Thoracic aorta (tissue), 2 donors: ENCODE measurements at places on chromosomes 5 and 9.

DNA sequence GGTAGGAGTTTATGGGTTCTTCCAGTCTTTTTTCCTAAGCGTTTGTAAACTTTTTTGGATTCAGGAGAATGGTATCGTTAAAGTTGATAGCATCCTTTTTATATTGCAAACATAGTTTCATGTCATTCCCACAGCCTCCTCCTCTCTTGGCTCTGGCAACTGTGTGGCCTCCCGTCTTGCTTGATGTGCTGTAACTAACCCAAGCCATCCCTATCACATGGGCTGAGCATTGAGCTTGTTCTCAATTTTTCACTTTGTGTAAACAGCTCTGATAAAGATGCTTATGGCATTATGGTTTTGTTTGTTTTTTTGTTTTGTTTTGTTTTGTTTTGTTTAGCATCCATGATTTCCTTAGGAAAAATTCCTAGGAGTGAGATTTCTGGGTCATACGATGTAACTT is 4.6 kb downstream of the STKLD1 start:
- no peak overlapping the region for H3K4me3 ChIP-seq
- peaks cover 4% of the 10 kb centered on the region for H3K4me1 ChIP-seq
- no peaks in the 10 kb centered on the region for H3K27me3 ChIP-seq

DNA sequence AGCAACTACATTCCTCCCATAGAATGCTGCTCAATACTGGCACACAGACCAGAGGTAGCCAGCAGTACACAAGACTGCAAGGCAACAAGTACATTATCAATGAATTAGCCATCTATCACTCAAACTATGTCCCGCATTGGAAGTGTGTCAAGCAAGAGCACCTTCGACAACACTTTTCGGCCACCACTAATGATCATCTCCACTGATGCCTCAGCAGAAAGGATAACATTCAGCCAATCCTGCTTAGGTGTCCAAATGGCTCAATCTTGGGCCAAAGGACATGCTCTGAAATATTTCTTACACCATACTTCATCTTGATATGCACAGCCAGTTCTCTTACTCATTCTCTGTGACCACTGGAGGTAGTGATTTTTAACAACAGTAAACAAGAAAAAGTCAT is 25.0 kb downstream of the SKP1 start:
- no peaks in the 10 kb centered on the region for H3K27me3 ChIP-seq
- H3K36me3 ChIP-seq = peaks cover 40% of the 10 kb centered on the region
- no peaks in the 10 kb centered on the region for H3K4me1 ChIP-seq

GRCh38 chr9:125626187-125626586 is 80.8 kb downstream of the MAPKAP1 start:
- H3K27ac ChIP-seq = no peak overlapping the region
- no peak overlapping the region for H3K4me3 ChIP-seq
- H3K36me3 ChIP-seq = no peaks in the 10 kb centered on the region
- DNase-seq = no peak
- H3K27me3 ChIP-seq = no peaks in the 10 kb centered on the region
- no peaks in the 10 kb centered on the region for H3K4me1 ChIP-seq

GRCh38 chr5:60457233-60457632 is 242.7 kb downstream of the DEPDC1B start:
- no peaks in the 10 kb centered on the region for H3K27me3 ChIP-seq
- no peak overlapping the region for H3K27ac ChIP-seq
- no peak overlapping the region for H3K4me3 ChIP-seq
- H3K4me1 ChIP-seq = no peaks in the 10 kb centered on the region
- peaks cover 3% of the 10 kb centered on the region for H3K36me3 ChIP-seq

- no peak overlapping the region for H3K4me3 ChIP-seq
- H3K27ac ChIP-seq = no peak overlapping the region
- H3K27me3 ChIP-seq = no peaks in the 10 kb centered on the region
Observed at GRCh38 chr5:173638126-173639040, 21.9 kb upstream of the BOD1 start.
